ENCODE measurements at places on chromosomes 16 and 17.

DNA sequence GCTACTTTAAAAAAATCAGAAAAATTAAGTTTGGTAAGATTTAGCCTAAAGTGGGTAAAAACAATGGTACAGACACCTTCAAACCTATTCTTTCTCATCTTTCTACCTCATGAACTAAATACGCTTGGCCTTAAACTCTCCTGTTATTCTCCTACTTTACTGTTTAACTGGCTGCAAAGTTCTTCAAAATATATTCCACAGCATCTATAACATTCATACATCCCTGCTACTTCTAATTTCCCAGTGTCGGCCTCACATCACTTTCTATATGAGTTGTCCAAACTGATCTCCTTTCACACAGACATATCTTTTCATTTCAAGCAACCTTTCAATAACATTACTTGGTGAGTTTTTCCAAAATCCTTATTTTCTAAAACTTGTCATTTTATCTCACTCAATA, 64.0 kb downstream of the MED13 start:
- DNase-seq, result no peak

DNA sequence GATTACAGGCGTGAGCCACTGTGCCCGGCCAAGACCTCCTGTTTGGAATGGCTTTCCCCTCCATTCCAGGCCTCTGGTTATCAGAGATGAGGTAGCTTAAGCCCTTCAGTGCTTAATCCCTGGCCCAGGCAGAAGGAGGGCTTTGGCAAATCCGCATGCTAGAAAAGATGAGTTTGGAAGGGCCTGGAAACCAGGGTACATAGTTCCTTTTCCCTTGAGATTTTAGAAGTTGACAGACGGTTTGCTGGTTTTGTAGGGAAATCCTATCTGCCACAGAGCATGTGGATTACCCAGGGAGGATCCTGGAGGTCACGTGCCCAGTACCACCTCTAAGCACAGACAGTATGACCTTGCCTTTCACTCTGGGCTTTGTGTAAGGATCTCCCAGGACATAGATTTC, 114.7 kb upstream of the CACNG3 start:
- no peak for DNase-seq

GRCh38 chr17:50346313-50347116, 589 bp downstream of the XYLT2 start:
- peak; percentile 89 for DNase-seq

- DNase-seq, result no peak
These were observed 18.2 kb downstream of the IGSF6 start for GRCh38 chr16:21634216-21634615.

DNA sequence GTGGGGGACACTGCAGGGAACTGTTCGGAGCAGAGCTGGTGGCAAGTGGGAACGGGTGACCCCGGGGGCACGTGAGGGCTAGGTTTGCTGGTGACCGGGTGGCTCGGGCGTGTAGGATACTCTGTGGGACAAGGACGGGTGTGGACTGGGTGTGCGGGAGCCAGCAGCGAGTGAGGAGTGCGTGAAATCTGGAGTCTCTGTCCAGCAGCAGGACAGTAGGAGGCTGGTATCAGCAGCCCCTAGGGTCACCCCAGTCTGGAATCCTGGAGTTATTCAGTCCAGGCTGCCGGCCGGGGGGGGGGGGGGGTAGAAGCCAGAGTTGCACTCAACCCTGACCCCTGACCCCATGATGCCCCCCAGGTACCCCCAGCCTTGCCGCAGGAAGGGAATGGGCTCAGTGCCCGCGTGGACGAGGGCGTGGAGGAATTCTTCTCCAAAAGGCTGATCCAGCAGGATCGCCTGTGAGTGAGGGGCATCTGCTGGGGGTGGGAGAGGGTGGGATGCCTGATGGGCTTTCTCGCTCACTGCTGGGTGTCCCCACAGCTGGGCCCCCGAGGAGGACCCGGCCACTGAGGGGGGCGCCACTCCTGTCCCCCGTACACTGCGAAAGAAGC, 6.2 kb downstream of the ACD start:
- DNase-seq, result peak; percentile 62

- no peak for DNase-seq
These were observed 16.8 kb upstream of the MT4 start for GRCh38 chr16:56547949-56548567.

- peak; percentile 95 for DNase-seq
These were observed 53.5 kb downstream of the SREBF1 start for GRCh38 chr17:17783116-17783824.

DNA sequence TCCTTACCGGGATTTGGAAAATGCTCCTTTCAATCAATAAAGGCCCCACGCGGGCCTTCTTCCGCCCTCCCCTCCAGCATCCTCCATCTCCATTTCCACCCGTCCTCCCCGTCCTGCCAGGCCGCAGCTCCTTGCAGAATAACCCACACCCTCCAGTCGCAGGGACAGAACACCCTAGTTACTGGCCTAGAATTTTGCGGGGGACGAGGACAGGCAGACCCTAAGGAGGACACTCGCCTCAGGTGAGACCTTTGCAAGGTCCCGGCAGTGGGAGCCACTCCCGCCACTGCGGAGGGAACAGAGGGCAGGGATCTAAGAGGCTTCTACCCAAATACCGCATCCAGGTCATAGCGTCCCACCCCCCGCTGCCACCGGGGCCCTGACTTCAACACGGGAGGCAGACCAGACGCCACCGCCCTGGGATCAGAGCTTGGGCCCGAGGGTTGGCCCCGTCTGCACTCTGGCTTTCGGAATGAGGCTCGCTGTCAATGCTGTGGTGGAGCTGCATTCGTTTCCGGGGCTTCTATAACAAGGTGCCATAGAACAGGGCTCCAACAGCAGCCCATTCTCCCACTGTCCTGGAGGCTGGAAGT, 26.8 kb downstream of the SLC25A10 start:
- peak; percentile 63 for DNase-seq

- DNase-seq, result no peak
These were observed 392.5 kb downstream of the HS3ST3B1 start for GRCh38 chr17:14693382-14693781.

DNA sequence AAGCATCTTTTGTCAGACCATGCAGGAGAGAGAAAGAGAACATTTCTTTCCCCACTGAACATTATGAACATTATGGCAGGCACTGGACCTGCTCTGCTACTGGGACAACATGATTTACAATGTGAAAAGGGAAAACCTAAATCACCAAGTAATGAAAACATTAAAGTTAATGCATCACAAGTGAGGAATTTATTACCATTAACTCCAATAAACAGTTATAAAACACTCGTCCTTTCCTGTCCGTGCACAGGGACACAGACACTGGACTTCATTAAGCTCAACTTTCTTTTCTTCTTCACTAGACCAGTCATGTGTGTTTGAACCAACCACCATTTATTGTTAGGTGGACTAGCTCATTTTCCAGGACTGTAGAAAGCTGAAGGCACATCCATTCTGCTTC, 95.4 kb downstream of the SNX11 start:
- DNase-seq, result no peak

DNA sequence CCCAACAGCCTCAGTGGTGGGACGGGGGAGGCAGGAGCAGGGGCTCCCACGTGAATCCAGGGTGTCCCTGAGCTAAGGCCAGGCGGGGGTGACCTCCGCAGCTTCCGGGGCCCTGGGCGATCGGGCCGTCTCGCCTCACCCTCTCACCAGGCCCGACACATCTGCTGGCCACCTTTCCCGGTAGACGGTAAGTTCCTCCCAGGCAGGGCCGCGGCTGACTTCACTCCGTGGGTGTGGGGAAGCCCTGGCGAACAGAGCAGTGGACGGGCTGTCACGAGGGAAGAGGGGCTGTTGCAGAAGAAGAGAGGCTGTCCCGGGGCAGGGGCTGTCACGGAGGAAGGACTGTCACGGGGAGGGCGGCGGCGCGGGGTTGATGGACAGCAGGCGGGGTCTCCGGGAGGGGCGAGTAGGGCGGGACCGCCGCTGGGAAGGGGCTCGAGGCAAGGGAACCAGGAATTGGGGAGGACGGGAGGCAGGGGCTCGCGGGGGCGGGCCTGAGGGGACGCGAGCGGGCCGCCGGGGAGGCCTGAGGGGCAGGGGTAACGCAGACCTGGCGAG, 498 bp downstream of the PKMYT1 start:
- peak; percentile 83 for DNase-seq

- DNase-seq, result peak; percentile 95
These were observed 23.9 kb downstream of the ZNF213 start for GRCh38 chr16:3158510-3159314.

GRCh38 chr16:87963400-87963799, 12.2 kb downstream of the BANP start:
- peak; percentile 26 for DNase-seq

DNA sequence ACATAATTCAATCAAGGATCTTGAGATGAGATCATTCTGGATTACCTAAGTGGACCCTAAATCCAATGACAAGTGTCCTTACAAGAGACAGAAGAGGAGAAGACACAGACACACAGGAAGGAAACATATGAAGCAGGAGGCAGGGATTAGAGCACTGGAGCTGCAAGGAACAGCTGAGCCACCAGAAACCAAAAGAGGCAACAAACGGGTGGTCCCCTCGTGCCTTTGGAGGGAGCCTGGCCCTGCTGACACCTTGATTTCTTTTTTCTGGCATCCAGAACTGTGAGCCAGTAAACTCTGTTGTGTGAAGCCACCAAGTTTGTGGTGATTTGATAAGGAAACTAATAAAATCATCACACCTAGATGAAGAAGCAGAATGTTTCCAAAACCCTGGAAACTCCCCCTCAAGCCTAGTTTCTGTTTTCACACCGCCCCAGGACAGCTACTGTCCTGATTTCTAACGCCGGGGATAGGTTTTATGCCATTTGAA, 115.2 kb downstream of the PITPNC1 start:
- DNase-seq, result peak; percentile 57

DNA sequence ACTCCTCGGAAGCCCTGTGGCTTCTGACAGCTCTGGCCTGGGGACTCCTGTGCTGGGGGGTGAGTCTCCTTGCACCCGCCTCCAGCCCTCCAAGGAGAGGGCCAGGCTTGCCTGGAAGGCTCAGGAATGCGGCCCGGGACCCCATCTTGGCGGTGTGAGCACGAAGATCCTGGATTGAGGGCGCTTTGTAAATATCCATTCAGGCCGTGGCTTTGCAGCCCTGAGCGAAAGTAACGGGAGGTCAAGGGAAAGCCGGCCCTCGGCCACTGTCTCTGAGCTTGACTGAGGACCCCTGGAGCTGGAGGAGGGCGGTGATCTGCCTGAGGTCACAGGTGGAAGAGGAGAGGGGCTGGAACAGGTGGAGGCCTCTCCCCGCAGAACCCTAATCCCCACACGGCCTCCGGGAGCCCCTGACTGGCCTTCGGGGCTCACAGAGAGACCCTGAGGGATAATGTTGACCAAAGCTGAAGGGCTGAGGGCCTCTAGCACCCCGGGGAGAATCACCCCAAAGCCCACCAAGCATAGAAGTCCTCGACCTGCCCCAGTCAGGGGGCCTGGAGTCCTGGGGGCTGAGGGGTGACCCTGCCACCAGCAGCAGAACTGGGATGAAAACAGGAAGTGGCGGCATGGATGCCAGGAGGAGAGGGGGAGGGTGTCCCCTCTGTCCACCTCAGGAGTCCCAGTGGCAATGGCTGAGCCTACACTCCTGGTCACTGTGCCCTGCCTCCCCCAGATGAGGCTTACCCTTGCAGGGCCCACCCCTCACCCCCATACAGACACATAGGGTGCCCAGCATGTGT, 8.3 kb upstream of the RASD1 start:
- DNase-seq, result no peak

Measured in endodermal cell (in vitro differentiated cells).